ENCODE measurements at places on chromosomes 13 and 19.

DNA sequence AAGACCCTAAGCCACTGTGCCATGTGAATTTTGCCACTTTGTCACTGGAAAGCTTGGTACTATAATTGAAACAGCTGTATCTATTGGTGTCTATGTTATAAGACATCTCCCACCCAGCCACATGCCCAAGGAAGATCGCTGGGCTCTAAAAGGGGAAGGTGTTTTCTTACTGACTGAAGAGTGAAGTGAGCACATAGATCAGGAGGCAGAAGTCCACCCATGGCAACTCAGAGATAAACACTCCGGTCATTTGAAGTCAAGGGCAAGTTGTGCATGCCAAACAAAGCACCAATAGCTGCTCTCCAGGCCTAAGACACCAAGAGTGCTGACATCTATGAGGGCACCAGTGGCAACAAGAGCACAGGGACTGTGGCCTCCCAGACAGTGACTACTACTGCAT lies 153.8 kb downstream of the KCTD12 start:
- no peak overlapping the region for H3K4me3 ChIP-seq
- H3K36me3 ChIP-seq = no peaks in the 10 kb centered on the region
- H3K4me1 ChIP-seq = no peaks in the 10 kb centered on the region
- no peak for DNase-seq
- no peak overlapping the region for H3K27ac ChIP-seq
- no peaks in the 10 kb centered on the region for H3K27me3 ChIP-seq

- H3K4me1 ChIP-seq = no peaks in the 10 kb centered on the region
- no peak overlapping the region for H3K4me3 ChIP-seq
- no peak overlapping the region for H3K27ac ChIP-seq
- no peak for DNase-seq
- H3K36me3 ChIP-seq = no peaks in the 10 kb centered on the region
- H3K27me3 ChIP-seq = peaks cover 8% of the 10 kb centered on the region
Measured at GRCh38 chr19:14639536-14640277, 34.9 kb downstream of the ADGRE3 start.

- H3K36me3 ChIP-seq = no peaks in the 10 kb centered on the region
- no peaks in the 10 kb centered on the region for H3K4me1 ChIP-seq
- H3K27ac ChIP-seq = no peak overlapping the region
- H3K27me3 ChIP-seq = peaks cover 14% of the 10 kb centered on the region
- H3K4me3 ChIP-seq = no peak overlapping the region
Measured at GRCh38 chr13:29752175-29752574, 98.2 kb downstream of the UBL3 start.

DNA sequence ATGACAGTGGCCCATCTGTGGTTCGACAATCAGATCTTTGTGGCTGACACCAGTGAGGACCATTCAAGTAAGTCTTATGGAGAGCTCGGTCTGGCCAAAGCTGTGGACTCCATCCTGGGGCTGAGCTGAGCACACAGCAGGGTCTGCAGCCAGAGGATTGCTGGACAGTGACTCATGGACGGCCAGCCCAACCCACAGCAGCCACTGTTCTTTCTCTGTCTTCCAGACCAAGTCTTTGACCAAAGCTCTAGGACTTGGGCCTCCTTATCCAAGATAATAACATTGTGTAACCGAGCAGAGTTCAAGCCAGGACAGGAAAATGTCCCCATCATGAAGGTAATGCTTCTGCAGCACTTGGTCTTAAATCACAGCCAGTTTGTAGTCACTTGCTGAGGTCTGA lies 12.4 kb downstream of the ATP12A start:
- peaks cover 71% of the 10 kb centered on the region for H3K27me3 ChIP-seq
- H3K36me3 ChIP-seq = no peaks in the 10 kb centered on the region
- peaks cover 10% of the 10 kb centered on the region for H3K4me1 ChIP-seq
- no peak for DNase-seq
- H3K4me3 ChIP-seq = no peak overlapping the region

DNA sequence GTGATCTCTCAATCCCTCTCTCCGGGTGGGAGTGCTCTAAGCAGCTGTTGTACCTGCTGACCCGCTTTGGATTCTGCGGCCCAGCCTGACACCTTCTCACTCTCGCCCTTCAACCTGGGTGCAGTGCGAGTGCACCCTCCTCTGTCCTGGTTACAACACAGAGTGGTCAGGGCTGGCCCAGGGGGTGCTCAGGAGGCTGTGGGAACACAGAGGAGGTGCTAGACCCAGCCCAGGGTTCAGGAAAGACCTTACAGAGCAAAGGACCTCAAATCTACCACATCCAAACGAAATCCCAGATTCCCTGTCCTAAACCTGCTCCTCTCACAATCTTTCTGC lies 23.7 kb downstream of the ZNF175 start:
- peak overlapping the region; percentile 83 for H3K4me3 ChIP-seq
- H3K4me1 ChIP-seq = peaks cover 16% of the 10 kb centered on the region
- peak overlapping the region; percentile 69 for H3K27ac ChIP-seq
- H3K27me3 ChIP-seq = peaks cover 8% of the 10 kb centered on the region
- DNase-seq = no peak

DNA sequence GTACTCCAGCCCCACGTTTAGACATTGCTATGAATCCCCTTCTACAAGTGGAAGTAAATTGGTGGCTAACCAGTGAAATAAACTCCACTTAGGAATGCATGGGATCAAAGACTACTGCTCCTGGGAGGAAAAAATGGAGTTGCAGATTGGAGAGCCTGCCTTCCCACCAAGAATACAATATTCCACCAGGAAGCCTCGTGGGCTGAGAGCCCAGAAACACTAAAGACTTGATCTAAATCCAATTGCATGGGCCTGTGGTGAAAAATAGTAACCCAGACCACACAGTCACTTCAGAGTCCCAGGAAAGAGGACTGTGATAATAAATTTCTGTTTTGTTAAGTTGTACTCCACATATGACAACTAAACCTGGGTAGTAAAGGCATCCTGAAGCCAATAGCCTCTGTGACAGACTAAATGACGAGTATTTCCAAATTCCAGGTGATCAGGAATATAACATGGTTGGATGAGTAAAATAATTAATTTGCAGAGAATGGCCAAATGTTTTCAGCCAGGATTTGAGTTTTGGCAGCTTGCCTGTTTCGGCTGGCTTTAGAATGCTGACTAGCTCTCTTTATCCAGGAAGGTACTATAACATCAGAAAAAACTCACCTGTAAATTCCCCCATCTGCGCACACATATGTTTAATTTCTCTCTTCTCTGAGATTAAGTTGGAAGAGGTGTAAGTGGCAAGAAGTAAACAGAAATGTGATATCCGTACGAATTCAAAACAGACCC lies 480.3 kb downstream of the LIG4 start:
- H3K4me3 ChIP-seq = no peak overlapping the region
- no peak overlapping the region for H3K27ac ChIP-seq

- H3K27ac ChIP-seq = no peak overlapping the region
- H3K4me3 ChIP-seq = no peak overlapping the region
- H3K36me3 ChIP-seq = no peaks in the 10 kb centered on the region
- no peaks in the 10 kb centered on the region for H3K4me1 ChIP-seq
- no peaks in the 10 kb centered on the region for H3K27me3 ChIP-seq
Measured at GRCh38 chr13:65453982-65454381, 1776.2 kb downstream of the PCDH9 start.

- H3K4me1 ChIP-seq = peaks cover 28% of the 10 kb centered on the region
- H3K4me3 ChIP-seq = no peak overlapping the region
- H3K27me3 ChIP-seq = no peaks in the 10 kb centered on the region
- H3K27ac ChIP-seq = no peak overlapping the region
- peaks cover 44% of the 10 kb centered on the region for H3K36me3 ChIP-seq
Measured at GRCh38 chr19:39837978-39838377, 4.0 kb upstream of the DYRK1B start.

GRCh38 chr13:75961911-75962310 lies 325.8 kb downstream of the LMO7 start:
- H3K27me3 ChIP-seq = no peaks in the 10 kb centered on the region
- DNase-seq = no peak
- H3K36me3 ChIP-seq = no peaks in the 10 kb centered on the region
- H3K4me1 ChIP-seq = no peaks in the 10 kb centered on the region

- H3K36me3 ChIP-seq = no peaks in the 10 kb centered on the region
- H3K27me3 ChIP-seq = no peaks in the 10 kb centered on the region
- H3K4me1 ChIP-seq = peaks cover 51% of the 10 kb centered on the region
- no peak overlapping the region for H3K27ac ChIP-seq
Measured at GRCh38 chr19:2550431-2551171, 74.7 kb downstream of the GADD45B start.

DNA sequence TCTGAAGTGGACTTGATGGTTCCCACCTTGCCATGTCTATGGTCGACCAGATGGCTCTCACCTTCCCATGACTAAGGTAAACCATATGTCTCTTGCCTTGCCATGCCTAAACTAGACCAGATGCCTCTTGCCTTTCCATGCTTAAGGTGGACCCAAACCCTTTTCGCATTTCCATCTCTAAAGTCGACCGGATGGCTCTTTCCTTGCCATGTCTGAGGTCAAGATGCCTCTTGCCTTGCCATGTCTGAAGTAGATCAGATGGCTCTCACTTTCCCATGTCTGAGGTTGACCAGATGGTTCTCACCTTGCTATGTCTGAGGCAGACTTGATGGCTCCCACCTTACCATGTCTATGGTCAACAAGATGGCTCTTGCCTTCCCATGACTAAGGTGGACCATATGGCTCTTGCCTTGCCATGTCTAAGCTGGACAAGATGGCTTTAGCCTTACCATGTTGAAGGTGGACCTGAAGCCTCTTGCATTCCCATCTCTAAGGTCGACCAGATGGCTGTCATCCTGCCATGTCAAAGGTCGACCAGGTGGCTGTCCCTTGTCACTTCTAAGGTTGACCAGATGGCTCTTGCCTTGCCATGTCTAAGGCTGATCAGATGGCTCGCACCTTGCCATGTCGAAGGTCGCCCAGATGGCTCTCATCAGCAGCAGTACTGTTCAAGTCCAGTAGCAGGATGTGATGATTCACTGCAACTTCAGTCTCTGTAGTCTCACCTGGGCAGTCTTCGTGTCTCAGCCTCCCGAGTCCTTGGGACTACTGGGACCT lies 1439.4 kb downstream of the UQCRFS1 start:
- H3K4me1 ChIP-seq = no peaks in the 10 kb centered on the region
- no peaks in the 10 kb centered on the region for H3K27me3 ChIP-seq
- no peak for DNase-seq
- H3K27ac ChIP-seq = no peak overlapping the region
- H3K4me3 ChIP-seq = no peak overlapping the region

DNA sequence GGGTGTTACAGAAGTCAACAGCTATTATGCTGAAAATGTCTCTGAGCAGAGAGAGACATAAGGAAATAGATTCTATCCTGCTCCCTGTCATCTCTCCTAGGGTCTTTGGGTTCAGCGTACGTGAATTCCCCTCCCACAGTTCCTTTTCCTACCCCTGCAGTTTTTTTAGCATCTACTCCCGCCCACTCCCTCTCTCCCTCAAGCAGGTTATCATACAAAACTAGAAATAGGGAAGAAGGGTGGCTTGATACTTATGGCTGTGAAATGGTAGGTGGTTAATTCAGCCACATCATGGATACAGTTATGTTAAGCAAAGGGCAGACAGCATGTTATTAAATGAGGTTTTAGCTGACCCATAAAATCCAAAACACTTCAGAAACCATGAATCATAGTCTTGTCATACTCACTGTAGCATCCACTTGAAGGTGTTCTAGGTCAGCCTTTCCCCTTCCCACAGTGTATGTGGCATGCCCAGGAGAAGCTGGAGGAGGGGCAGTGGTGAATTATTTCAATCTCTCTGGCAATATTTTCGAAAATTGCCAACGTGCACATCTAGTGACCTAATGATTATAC lies 236.8 kb upstream of the SERP2 start:
- no peak overlapping the region for H3K27ac ChIP-seq
- no peak overlapping the region for H3K4me3 ChIP-seq
- DNase-seq = no peak
- H3K4me1 ChIP-seq = peaks cover 8% of the 10 kb centered on the region
- H3K36me3 ChIP-seq = no peaks in the 10 kb centered on the region

GRCh38 chr13:86960876-86961275 lies 710.3 kb upstream of the SLITRK5 start:
- H3K4me1 ChIP-seq = no peaks in the 10 kb centered on the region
- DNase-seq = no peak
- H3K27ac ChIP-seq = no peak overlapping the region
- no peaks in the 10 kb centered on the region for H3K27me3 ChIP-seq
- H3K36me3 ChIP-seq = no peaks in the 10 kb centered on the region

GRCh38 chr19:35901854-35902661 lies at the start of gene HCST:
Gene HCST (plus strand): TSS chr19:35902529. CDS start chr19:35902594, 65 bp downstream.
- peaks cover 55% of the 10 kb centered on the region for H3K4me1 ChIP-seq
- H3K36me3 ChIP-seq = peaks cover 34% of the 10 kb centered on the region
- peaks cover 2% of the 10 kb centered on the region for H3K27me3 ChIP-seq

- H3K4me1 ChIP-seq = no peaks in the 10 kb centered on the region
- no peak for DNase-seq
- H3K27ac ChIP-seq = no peak overlapping the region
- no peaks in the 10 kb centered on the region for H3K36me3 ChIP-seq
Measured at GRCh38 chr19:7575434-7576040, 20.1 kb upstream of the CAMSAP3 start.

DNA sequence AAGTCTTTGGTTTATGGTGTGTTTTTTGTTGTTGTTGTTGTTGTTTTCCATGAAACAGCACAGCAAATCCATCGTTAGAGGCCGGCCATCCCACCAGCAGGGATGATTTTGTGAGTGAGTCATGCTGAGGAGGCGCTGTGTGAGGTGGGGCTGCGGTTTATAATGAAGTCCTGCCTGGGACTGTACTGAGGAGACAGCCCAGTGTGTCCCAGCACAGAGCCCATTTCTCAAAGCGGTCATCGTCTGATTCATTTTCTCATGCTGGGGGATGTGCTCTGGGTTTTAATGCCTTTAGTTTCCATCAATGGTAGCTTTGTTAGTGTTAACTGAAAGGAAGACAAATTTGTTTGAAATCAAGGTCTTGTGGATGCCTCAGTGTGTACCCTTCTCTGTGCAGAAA lies 129.3 kb upstream of the SERP2 start:
- H3K36me3 ChIP-seq = no peaks in the 10 kb centered on the region
- H3K27me3 ChIP-seq = peaks cover 10% of the 10 kb centered on the region
- H3K4me3 ChIP-seq = no peak overlapping the region
- no peak for DNase-seq

DNA sequence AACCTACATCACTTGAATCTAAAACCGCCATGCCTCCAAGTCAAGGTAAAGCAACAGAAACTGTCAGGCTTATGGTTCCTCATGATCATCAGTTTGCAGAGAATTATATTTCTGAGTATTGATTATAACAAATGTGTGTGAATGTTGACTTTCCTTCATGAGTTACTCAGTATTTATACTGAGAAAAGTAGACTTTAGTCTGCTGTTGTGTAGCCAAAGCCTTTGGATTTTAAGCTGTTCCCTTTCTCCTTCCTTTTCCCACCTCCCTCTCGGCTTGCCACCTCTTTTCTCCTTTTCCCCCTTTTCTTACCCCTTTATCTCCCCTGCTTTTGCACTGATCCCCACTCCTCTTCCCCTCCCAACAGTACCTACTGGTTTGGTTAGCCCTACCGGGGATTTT lies 20.7 kb upstream of the GPR18 start:
- H3K36me3 ChIP-seq = peaks cover 56% of the 10 kb centered on the region
- DNase-seq = no peak
- no peak overlapping the region for H3K27ac ChIP-seq
- H3K27me3 ChIP-seq = no peaks in the 10 kb centered on the region
- peaks cover 88% of the 10 kb centered on the region for H3K4me1 ChIP-seq

- H3K4me1 ChIP-seq = no peaks in the 10 kb centered on the region
- H3K4me3 ChIP-seq = no peak overlapping the region
- H3K36me3 ChIP-seq = no peaks in the 10 kb centered on the region
- no peak overlapping the region for H3K27ac ChIP-seq
Measured at GRCh38 chr13:37715606-37716015, 117.0 kb upstream of the POSTN start.

- H3K4me1 ChIP-seq = no peaks in the 10 kb centered on the region
- no peak overlapping the region for H3K4me3 ChIP-seq
- no peak for DNase-seq
- H3K27ac ChIP-seq = no peak overlapping the region
- H3K36me3 ChIP-seq = no peaks in the 10 kb centered on the region
Measured at GRCh38 chr13:79796136-79796535, 315.2 kb downstream of the NDFIP2 start.
